HepG2 (cell line): ENCODE measurements at places on chromosomes 7 and 10. TPM values are rescaled to one million over a fixed set of nuclear protein-coding genes. Genes with fewer than 3 reads are reported as not detected.

DNA sequence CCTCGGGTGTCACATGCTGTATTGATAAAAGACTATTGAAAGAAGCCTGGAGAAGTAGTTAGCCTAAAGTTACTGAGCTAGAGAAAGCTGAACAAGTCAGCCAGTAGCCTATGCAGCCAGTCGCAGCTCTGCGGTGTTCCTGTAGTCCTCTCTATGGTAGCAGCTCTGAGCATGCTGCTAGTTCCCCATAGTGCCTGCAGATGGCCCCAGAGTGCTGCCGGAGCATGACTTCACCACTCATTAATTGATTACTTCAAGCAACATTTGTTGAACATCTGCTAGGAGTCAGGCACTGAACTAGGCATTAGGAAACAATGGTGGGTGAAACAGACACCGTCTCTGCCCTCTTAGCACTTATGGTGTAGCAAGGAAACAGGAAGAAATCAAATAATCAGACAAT lies 422.7 kb downstream of the SORCS3 start:
- DNase-seq = peak; percentile 5
- H3K4me1 ChIP-seq = no peaks in the 10 kb centered on the region
- no peaks in the 10 kb centered on the region for H3K27me3 ChIP-seq
- H3K36me3 ChIP-seq = no peaks in the 10 kb centered on the region
- no peak overlapping the region for H3K4me3 ChIP-seq

GRCh38 chr7:91655656-91656055 lies 224.8 kb downstream of the MTERF1 start:
- no peaks in the 10 kb centered on the region for H3K4me1 ChIP-seq
- no peak overlapping the region for H3K4me3 ChIP-seq
- H3K36me3 ChIP-seq = no peaks in the 10 kb centered on the region
- DNase-seq = no peak

- H3K27me3 ChIP-seq = no peaks in the 10 kb centered on the region; the same call in 1 of the 2 replicates
- no peaks in the 10 kb centered on the region for H3K4me1 ChIP-seq
- no peaks in the 10 kb centered on the region for H3K36me3 ChIP-seq
- DNase-seq = no peak
- no peak overlapping the region for H3K27ac ChIP-seq
Measured at GRCh38 chr10:44417761-44418160, 32.9 kb upstream of the CXCL12 start.

DNA sequence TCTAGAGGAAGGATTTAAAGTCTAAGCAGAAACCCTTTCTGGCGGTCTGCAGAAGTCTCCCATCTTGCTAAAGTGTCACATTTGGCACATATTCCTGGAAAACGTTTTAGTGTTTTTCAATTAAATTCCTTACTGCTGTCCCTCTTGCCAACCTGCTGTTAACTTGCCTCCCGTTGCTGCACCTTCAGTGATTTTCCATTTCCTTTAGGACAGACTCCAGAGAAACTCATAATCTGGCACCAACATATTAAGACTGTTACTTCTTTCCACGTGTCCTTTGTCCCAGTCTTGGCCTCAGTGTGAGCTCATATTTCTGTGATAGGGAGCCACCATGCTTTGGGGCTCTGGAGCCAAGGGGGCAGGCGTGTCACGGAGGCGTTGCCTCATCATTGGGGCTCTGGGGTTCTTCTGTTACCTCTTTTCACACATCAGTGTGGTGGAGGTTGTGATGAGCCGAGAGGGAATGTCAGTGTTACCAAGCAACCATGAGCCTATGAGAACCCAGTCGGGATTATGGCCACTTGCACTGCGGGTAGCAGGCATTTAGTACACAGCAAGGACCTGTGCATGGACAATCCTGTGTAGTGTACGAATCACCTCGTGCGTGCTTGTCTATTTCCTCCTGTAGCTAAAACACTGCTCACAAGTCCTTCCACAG lies 26.0 kb upstream of the ZNF32 start:
- no peaks in the 10 kb centered on the region for H3K4me1 ChIP-seq
- H3K4me3 ChIP-seq = no peak overlapping the region
- no peak for DNase-seq
- H3K27me3 ChIP-seq = no peaks in the 10 kb centered on the region; the same call in 1 of the 2 replicates

- H3K27me3 ChIP-seq = no peaks in the 10 kb centered on the region
- H3K4me3 ChIP-seq = no peak overlapping the region
- peak; percentile 30 for DNase-seq
- no peak overlapping the region for H3K27ac ChIP-seq
- H3K4me1 ChIP-seq = peaks cover 11% of the 10 kb centered on the region; the same call in 1 of the 2 replicates
Measured at GRCh38 chr10:43854007-43854406, 205.3 kb upstream of the ZNF32 start.

DNA sequence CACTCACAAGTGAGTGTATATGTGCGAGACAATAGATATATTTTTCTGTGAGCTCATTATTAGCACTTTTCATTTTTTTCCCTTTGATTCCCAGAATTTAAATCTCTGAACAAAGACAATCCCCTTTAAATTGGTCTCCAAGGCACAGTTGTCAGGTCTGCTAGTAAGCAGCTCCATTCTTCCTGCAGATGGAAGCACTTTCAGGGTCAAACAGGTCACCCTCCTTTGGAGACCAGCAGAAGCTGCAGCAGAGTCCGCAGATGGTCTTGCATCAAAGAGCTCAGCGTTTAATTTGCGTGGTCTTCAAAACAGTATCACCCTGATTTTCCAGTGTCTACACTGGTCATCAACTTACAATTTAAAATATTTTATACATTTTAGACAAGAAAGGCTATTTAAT lies 543.8 kb downstream of the ARL4A start:
- no peaks in the 10 kb centered on the region for H3K36me3 ChIP-seq
- H3K4me3 ChIP-seq = no peak overlapping the region
- no peak for DNase-seq
- no peak overlapping the region for H3K27ac ChIP-seq

The PRF1 gene
- total RNA-seq = 0.32 and 1.00 TPM in 2 replicates

The TAS2R3 gene
- 0.55 and 1.1 TPM in 2 replicates for total RNA-seq

- H3K4me3 ChIP-seq = no peak overlapping the region
- no peaks in the 10 kb centered on the region for H3K27me3 ChIP-seq
- H3K27ac ChIP-seq = no peak overlapping the region
- peaks cover 37% of the 10 kb centered on the region for H3K4me1 ChIP-seq
- peak; percentile 38 for DNase-seq
Measured at GRCh38 chr10:5291501-5292195, 73.1 kb upstream of the UCN3 start.

The GFRA1 gene
- not detected in 2 replicates for total RNA-seq

The DRGX gene
- total RNA-seq = not detected in 2 replicates

GRCh38 chr7:20892776-20893175 lies 106.1 kb upstream of the SP8 start:
- no peak overlapping the region for H3K27ac ChIP-seq
- DNase-seq = no peak
- H3K36me3 ChIP-seq = no peaks in the 10 kb centered on the region
- no peaks in the 10 kb centered on the region for H3K27me3 ChIP-seq

The DOCK4 gene
- 13.5 and 19.1 TPM in 2 replicates for total RNA-seq

GRCh38 chr7:128192497-128193142 lies 48.5 kb upstream of the LEP start:
- H3K4me3 ChIP-seq = no peak overlapping the region
- H3K36me3 ChIP-seq = no peaks in the 10 kb centered on the region
- peaks cover 5% of the 10 kb centered on the region; the same call in 1 of the 2 replicates for H3K4me1 ChIP-seq
- DNase-seq = no peak
- H3K27me3 ChIP-seq = peaks cover 35% of the 10 kb centered on the region

DNA sequence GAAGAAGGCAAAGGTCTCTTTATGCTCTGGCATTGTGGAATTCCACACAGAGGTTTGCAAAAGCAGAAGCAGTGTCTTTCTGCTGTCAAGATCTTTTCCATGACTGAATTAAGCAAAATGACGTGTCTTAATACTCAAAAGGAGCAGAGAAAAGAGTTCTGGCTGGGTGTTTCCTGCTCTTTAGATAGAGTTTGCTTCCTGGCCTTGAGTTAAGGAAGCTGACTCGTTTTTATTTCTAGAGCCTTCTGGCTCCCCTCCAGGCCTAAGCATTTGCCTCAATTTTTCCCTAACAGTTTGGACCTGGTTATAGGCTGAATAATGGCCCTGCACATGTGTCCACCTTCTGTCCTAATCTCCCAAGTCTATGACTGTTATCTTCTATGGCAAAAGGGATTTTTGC lies 21.6 kb downstream of the TAS2R41 start:
- no peak overlapping the region for H3K4me3 ChIP-seq
- no peaks in the 10 kb centered on the region for H3K27me3 ChIP-seq
- no peaks in the 10 kb centered on the region for H3K4me1 ChIP-seq
- no peaks in the 10 kb centered on the region for H3K36me3 ChIP-seq

DNA sequence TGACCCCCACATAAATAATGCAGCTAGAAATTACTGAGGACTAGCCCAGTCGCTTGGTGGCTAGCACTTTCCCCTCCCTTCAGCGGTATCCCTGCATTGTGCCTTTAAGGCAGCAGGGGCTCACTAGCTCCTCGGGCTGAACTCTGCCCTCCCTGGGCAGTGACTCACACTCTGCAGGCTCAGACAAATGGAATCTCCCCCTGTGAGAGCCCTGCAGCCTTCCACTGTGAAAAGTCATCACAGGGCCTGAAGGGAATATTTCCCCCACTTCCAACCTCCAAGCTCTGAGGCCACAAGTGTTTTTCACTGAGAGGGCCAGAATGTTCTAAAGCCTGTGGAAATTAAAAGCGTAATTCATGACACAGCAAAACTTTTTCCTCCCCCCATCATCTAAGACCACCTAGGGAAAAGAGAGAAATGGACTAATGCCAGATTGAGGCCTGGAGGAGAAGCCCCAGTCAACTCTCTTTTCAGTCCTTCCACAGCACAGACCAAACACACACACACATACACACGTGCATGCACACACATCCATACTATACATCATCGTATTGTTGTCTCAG lies 93.6 kb upstream of the COL1A2 start:
- no peaks in the 10 kb centered on the region for H3K36me3 ChIP-seq
- DNase-seq = peak; percentile 79
- no peak overlapping the region for H3K27ac ChIP-seq
- peaks cover 19% of the 10 kb centered on the region for H3K4me1 ChIP-seq
- H3K4me3 ChIP-seq = no peak overlapping the region
- H3K27me3 ChIP-seq = no peaks in the 10 kb centered on the region

- peaks cover 2% of the 10 kb centered on the region for H3K36me3 ChIP-seq
- peak; percentile 76 for DNase-seq
- H3K4me1 ChIP-seq = peaks cover 82% of the 10 kb centered on the region
- H3K4me3 ChIP-seq = peak overlapping the region; percentile 39
Measured at GRCh38 chr7:100544386-100544785, 5.4 kb downstream of the AGFG2 start.

GRCh38 chr10:130935128-130935439 lies 376.4 kb downstream of the TCERG1L start:
- H3K4me3 ChIP-seq = no peak overlapping the region
- no peaks in the 10 kb centered on the region for H3K36me3 ChIP-seq
- no peaks in the 10 kb centered on the region for H3K4me1 ChIP-seq
- H3K27me3 ChIP-seq = peaks cover 5% of the 10 kb centered on the region

The CPED1 gene
- total RNA-seq = 27.0 and 41.6 TPM in 2 replicates

The OPN4 gene
- not detected in 2 replicates for total RNA-seq

- H3K27ac ChIP-seq = no peak overlapping the region
- no peaks in the 10 kb centered on the region for H3K36me3 ChIP-seq
Measured at GRCh38 chr7:159060440-159060839, 84.2 kb downstream of the VIPR2 start.

The ZNF488 gene
- total RNA-seq = 0.13 and 0.17 TPM in 2 replicates

DNA sequence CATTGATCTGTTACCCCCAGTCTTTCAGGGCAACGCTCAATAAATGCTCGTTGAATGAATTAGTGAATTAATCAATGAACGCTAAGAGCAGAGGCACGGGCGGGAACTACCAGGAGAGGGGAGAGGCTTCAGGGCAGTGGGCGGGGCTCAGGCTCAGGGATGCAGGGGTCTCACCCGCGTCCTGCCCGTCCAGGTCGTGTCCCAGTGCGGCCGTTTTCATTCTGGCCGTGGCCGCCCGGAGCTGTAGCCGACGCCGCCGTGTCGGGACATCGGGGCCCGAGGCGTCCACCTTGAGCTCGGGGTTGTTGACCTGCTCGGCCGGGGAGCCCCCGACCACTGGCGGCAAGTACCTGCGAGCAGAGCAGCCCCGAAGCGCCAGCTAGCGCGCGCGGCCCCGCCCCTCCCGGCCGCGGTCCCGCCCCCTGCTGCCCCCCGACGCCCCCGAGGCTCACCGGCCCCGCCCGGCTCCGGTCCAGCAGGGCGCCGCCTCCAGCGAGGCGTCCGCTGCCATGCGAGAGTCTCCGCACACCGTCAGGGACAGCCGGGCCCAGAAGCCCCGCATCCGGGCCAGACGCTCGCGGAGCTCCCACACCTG lies 2.8 kb upstream of the GAL3ST4 start:
- H3K27ac ChIP-seq = no peak overlapping the region
- no peaks in the 10 kb centered on the region for H3K36me3 ChIP-seq
- H3K4me1 ChIP-seq = peaks cover 43% of the 10 kb centered on the region

- H3K27ac ChIP-seq = no peak overlapping the region
- H3K27me3 ChIP-seq = no peaks in the 10 kb centered on the region
- 0 out of 2 replicates have a peak, but pooled peaks cover 9% of the 10 kb centered on the region for H3K4me1 ChIP-seq
- no peak for DNase-seq
- H3K4me3 ChIP-seq = no peak overlapping the region
Measured at GRCh38 chr7:151608031-151608551, 88.4 kb upstream of the RHEB start.

The ANKRD1 gene
- 19.4 and 26.4 TPM in 2 replicates for total RNA-seq

DNA sequence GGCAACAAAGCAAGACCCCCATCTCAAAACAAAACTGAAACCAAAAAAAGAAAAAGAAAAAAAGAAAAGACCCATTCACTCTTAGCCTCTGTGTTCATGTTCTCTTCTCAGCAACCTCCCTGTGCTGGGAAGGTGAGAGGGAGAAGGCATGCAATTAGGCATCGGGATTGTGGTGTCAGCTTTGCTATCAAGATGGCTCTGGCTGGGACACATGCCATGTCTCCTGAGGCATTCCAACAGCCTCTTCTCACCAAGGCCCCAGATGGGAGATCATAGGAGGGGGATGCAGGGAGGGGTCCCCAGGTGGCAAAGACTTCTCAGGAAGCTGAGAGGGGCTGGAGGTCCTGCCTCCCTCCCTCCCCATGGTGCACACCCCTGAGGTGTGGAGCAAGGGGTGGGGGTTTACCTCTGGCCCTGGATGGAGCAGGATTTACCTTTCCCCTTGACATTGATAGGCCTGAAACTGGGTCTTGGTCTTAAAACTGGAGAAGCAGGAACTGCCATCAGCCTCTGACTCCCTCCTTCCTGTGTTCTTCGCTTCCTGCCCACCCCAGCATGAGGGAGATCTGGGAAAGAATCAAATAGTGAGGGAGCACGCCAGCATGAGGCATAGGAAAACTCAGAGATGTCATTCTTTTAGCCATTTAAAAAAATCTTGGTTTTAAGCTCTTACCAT lies 96.2 kb upstream of the DUSP5 start:
- no peak for DNase-seq
- no peaks in the 10 kb centered on the region for H3K27me3 ChIP-seq
- no peak overlapping the region for H3K27ac ChIP-seq
- no peaks in the 10 kb centered on the region for H3K36me3 ChIP-seq

The WNT2 gene
- not detected in 2 replicates for total RNA-seq

GRCh38 chr10:9786101-9786500 lies 1231.6 kb upstream of the CELF2 start:
- no peak for DNase-seq
- no peaks in the 10 kb centered on the region for H3K4me1 ChIP-seq
- H3K36me3 ChIP-seq = no peaks in the 10 kb centered on the region
- no peak overlapping the region for H3K4me3 ChIP-seq
- H3K27me3 ChIP-seq = no peaks in the 10 kb centered on the region
- H3K27ac ChIP-seq = no peak overlapping the region

GRCh38 chr7:15489383-15489782 lies 72.4 kb downstream of the AGMO start:
- H3K36me3 ChIP-seq = no peaks in the 10 kb centered on the region
- no peaks in the 10 kb centered on the region for H3K27me3 ChIP-seq
- no peak for DNase-seq
- H3K4me3 ChIP-seq = no peak overlapping the region
- no peak overlapping the region for H3K27ac ChIP-seq
- H3K4me1 ChIP-seq = no peaks in the 10 kb centered on the region
